Esophagus muscularis mucosa (tissue), 4 donors: ENCODE measurements at places on chromosomes 3 and 15. TPM values are rescaled to one million over a fixed set of nuclear protein-coding genes. Genes with fewer than 3 reads are reported as not detected.

Gene GOLGA8G
- 0.17 TPM for total RNA-seq

Gene TTLL13
- total RNA-seq: 0.42 TPM

Gene CCDC54
- total RNA-seq: not detected

DNA sequence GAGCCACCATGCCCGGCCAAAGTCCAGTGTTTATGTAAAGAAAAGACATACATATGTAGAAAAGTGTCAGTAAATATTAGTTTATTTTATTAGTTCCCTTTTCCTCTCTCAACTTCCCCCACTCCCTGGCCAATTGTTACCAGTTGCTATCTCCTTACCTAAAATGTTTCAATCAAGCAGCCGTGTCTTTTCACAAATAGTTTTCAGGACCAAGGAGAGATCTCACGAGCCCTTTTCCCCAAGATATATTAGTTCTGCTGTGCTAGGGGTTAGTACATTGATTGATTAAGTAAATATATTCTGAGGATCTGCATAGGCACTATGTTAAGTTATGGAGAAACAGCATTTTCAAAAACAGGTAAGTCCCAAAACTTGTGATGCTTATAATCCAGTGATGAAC lies 87.4 kb downstream of the ZIC4 start:
- no peak overlapping the region for H3K27ac ChIP-seq
- DNase-seq: no peak
- H3K4me1 ChIP-seq: no peaks in the 10 kb centered on the region
- no peak overlapping the region for H3K4me3 ChIP-seq
- H3K36me3 ChIP-seq: no peaks in the 10 kb centered on the region
- H3K27me3 ChIP-seq: no peaks in the 10 kb centered on the region

- no peak overlapping the region for H3K27ac ChIP-seq
- H3K4me1 ChIP-seq: no peaks in the 10 kb centered on the region
- DNase-seq: no peak
- no peak overlapping the region for H3K4me3 ChIP-seq
- no peaks in the 10 kb centered on the region for H3K27me3 ChIP-seq
These were observed 308.5 kb downstream of the ROBO2 start for GRCh38 chr3:77348244-77348855.

- H3K4me1 ChIP-seq: peaks cover 75% of the 10 kb centered on the region
- no peak overlapping the region for H3K27ac ChIP-seq
- no peaks in the 10 kb centered on the region for H3K27me3 ChIP-seq
- no peak for DNase-seq
- H3K4me3 ChIP-seq: no peak overlapping the region
These were observed 62.7 kb upstream of the TRAK1 start for GRCh38 chr3:42028474-42028873.

DNA sequence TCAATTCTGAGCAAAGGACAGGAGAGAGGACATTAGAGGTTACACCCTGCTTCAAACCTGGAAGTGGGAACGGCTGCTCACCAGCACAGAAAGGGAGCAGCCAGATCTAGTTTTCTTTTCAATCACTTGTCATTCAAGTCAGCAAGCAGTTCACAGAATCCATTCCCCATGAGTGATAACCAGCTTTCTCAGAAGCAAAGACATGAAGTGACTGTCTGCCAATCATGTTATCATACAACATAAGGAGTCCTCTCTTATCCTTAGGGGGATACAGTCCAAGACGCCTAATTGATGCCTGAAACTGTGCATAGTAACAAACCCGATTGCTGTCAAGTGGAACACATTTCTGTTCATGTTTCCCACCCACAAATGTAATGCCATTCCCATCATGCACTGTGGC lies 54.7 kb downstream of the FAM98B start:
- no peak overlapping the region for H3K27ac ChIP-seq
- H3K36me3 ChIP-seq: no peaks in the 10 kb centered on the region
- H3K4me3 ChIP-seq: no peak overlapping the region
- H3K4me1 ChIP-seq: no peaks in the 10 kb centered on the region
- H3K27me3 ChIP-seq: peaks cover 13% of the 10 kb centered on the region

DNA sequence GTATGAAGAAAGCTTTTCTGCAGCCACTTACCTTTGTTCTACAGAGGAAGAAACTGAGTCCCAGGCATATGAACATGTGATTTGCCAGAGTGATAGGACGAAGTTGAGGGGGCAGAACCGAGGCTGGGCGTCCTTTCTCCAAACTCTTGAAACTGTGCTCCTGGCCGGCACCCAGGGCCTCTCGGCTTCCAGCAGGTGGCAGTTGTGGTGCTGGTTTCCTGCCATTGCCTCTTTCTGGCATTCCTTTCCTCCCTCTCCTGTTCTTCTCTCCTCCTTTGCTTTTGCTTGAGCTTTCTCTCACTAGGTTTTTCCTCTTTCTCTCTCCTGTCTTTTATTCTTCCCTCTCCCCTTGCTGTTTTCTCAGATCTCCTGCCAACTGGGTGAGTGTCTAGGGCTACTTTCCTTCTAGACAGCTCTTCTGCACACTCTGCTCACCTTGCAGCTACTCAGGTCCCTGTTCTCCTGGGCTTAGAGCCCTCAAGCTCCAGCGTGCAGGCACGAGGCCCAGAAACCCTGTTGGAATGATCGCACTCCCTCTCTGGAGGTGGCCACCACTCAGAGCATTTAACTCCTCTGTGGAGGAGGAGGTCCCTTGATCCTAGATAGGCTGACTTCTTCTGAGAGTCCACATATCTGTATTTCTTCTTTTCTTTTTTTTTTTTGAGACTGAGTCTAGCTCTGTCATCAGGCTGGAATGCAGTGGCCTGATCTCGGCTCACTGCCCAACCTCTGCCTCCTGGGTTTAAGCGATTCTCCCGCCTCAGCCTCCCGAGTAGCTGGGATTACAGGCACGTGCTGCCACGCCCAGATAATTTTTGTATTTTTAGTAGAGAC lies 26.2 kb downstream of the TRAK1 start:
- no peaks in the 10 kb centered on the region for H3K27me3 ChIP-seq
- peak overlapping the region; percentile 24 for H3K27ac ChIP-seq
- DNase-seq: no peak
- H3K36me3 ChIP-seq: no peaks in the 10 kb centered on the region
- no peak overlapping the region for H3K4me3 ChIP-seq

GRCh38 chr3:29144807-29145206 lies 136.1 kb upstream of the RBMS3 start:
- no peak overlapping the region for H3K27ac ChIP-seq
- H3K27me3 ChIP-seq: no peaks in the 10 kb centered on the region
- H3K4me3 ChIP-seq: no peak overlapping the region
- H3K4me1 ChIP-seq: peaks cover 31% of the 10 kb centered on the region
- no peaks in the 10 kb centered on the region for H3K36me3 ChIP-seq
